PC-3 (cell line): ENCODE measurements at places on chromosomes 12 and 14.

GRCh38 chr12:51323317-51323960, 535 bp downstream of the BIN2 start:
- no peak for DNase-seq

- no peak for DNase-seq
These were observed 129.2 kb upstream of the BMP4 start for GRCh38 chr14:54085841-54086240.

- DNase-seq = no peak
These were observed 373.2 kb downstream of the ATP23 start for GRCh38 chr12:58314610-58315009.

- DNase-seq = no peak
These were observed 18.7 kb upstream of the KICS2 start for GRCh38 chr12:64240781-64241180.

DNA sequence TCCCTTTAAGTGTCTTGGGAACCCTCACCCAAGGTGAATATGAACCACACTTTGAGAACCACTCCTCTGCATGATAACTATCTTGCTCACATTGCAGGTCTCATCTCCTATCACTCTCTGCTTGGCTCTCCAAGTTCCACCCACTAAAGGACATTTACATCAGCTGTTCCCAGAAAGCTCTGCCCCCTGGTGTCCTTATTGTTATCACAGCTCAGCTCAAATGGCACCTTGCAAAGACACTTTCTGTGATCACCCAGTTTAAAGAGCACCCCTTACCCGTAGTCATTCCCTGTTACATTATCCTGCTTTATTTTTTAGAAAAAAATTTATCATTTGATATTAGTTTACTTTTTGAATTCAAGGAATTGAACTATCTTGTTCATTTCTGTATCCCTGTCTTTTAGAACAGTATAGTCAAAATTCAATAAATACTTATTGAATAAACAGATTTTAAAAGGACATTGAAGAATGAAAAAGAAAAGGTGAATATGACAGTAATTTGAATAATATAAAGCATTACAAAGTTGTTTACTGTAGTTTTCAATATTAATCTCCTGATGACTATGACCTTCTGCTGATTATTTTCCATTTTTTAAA, 20.5 kb upstream of the GUCY2C start:
- DNase-seq = peak; percentile 56

- DNase-seq = peak; percentile 83
These were observed 23.6 kb upstream of the NPFF start for GRCh38 chr12:53530920-53531319.

DNA sequence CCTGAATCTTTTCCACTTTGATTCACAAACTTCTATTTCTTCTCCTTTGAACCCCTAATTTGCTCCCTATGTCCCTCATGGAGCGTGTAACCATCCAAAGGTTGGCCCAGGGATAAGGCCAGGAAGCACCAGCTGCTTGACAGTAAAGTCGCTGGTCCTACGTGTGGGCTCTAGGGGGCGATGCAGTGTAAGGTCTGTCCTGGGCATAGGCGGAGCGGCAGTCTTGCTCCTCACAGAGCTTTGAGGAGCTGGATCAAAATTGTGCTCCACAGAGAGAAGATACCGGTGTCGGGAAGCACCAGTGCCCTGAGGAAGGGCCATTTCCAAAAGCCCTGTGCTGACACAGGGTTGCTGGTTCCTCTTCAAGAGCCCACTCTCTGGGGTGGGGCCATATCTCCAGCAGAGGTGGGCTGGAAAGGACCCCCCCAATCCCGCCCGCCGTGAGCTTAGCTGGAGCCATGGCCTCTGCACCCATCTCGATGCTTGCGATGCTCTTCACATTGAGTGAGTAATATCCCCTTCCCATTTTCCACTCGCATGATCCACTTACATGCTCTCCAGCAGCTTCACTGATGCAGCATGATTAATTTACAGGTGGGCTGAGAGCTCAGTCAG, 49.9 kb upstream of the OR4E1 start:
- peak; percentile 32 for DNase-seq

DNA sequence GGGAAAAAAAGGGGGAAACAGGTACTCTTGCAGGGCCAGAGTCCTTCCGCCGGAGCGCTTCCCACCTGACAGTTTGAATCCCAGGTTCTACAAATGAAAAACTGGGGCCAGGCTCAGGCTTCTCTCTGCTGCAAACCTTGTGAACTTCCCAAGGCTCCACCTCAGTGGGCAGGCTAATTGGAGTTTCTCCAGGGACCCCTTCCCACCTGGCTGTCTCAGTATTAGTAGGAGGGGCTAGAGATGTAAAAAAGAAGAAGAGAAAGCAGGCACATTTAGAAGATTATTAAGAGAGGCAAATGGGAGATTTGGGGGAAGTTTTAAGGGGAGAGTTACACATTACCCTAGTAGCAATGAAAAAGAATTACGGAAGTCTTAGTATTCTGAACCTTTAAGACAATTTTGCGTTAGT, 20.0 kb upstream of the CLEC2D start:
- DNase-seq = no peak

DNA sequence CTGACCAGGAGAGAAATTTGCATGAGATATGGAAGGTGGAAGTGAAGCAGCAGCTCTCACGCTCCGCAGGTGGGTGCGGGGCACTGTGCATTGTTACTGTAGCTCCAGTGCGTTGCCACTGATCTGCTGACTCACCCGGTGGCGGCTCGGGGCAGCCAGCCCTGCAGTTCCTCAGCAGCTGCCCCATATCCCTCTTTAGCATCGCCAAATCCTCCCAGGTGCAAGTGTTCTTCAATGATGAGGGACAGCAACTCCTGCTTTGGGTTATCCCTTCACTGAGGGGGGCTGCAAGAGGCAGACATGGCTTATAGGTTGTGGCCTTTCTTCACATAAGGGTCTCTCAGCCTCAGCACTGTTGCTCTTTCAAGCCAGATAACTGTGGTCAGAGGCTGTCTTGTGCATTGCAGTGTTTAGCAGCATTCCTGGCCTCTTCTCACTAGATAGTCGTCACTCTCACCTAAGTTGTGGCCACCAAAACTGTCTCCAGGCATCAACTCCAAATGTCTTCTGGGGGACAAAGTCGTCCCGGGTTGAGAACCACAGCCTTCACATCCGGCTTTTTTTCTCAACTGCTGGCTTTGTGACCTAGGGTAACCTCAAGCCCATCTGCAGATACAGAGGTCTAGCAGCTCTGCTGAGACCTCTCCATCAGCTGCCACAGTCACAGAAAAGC, 180.8 kb downstream of the EFCAB11 start:
- peak; percentile 33 for DNase-seq
